RWPE2 (cell line): ENCODE measurements at places on chromosomes 7 and 10.

DNA sequence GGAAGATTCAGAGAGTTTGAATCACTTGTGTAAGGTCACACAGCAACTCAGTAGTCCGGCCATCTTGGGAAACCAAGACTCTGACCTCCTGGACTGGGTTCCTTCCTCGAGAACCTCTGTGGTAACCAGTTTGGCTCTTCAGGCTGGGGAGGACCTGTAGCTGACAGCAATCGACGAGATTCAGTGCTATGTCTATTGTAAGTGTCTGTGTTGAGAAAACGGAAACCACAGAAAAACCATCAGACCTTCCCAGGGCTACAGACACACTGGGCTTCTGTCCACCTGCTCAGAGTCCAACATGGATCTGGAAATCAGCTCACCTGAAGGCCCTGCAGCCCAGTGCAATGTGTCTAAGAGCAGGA, 403.7 kb downstream of the RPS24 start:
- DNase-seq = no peak

DNA sequence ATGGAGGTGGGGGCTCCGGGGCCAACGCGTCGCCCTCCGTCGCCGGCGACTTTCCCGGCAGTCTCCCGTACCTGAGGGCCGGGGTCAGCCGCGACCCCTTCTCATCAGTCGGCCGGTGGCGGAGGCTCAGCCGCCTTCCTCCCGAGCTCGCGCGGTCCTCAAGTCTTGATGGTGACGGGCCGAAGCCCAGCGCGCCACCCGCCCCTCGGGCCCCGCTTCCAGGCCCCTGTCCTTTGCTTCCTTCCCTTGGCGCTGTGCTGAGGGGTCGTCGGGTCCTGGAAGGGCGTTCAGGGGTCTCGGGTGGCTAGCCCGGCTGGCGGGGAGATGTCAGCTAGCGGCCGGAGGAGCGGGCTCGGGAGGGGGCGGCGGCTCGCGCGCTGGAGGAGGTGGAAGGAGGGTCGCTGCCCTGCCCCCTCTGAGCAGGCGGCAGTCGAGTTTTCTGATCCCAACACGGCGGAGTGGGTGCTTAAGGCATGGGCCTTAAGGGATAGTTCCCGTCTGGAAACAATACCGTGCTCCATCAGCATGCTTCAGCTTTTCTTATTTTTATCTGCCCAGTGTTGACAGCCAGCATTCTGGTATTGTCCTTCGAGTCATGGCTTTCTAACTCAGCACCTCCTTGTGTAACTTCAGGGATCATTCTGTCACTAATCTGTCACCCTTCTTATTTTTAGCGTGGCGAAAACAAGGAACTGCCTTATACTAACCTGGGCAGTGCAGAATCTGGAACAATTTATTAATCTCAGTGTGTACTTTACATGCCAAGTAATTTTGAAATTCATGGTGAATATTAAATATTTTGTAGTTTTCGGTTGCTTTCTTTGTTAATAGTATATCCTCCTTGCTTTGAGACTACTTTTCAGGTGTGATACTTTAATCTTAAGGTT, 748 bp downstream of the PHTF2 start:
- no peak for DNase-seq

DNA sequence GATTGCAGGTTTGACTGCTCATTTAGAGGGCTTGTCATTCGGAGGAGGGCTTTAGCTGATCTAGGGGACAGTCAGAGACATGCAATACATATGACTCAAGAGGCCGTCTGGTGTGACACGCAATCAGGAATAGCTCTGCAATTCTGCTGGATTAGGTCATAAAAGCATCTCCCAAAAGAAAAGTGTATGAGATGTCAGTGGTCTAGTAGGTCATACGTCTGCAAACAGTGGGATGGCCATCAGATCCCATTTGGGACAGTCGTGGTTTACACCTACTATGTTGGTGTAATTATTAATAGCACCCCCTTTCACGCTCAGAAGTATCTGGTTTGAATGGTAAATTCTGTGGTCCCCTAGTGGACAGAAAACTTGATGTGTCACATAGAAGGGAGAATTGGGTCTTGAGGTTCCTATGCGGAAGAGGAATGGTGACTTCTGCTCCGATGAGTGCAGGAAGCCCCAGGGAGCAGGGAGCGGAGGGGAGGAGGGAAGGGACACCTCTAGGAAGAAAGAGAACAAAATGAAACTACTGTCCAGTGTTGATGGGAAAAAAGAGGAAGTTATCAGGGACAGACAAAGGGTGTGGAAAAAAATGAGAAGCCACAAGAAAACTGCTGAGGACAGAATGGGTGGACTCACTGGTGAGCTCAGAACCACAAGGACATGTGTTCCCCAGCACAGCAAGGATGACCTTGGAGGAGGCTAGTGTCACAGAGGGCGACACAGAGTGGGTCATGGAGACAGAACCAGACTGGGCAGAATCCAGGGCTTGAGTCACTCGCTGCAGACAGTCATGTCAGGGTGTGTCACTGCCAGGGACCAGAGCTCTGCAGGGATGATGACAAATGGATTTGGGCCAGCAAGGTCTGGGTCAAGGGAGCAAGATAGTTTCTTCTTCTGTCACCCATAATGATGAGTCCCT, 59.9 kb downstream of the MAP3K8 start:
- DNase-seq = no peak

- no peak for DNase-seq
These were observed 32.8 kb downstream of the CPVL start for GRCh38 chr7:29113384-29114102.

DNA sequence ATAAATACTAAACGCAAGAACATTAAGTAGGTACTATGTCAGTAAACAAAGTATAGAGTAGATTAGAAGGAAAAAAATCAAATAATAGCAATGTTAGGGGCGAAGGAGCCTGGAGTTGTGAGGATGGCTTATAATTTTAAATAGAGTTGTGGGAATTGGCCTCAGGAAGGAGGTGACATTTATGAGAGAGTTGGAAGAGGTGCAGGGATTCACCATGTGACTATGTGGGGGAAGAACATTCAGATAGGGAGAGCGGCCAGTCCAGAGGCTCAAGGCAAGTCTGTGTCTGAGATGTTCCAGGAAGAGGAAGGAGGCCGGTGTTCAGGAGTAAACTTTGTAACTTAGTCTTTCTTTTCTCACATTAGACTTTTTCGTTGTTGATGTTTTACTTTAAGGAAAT, 778.6 kb upstream of the C7orf33 start:
- no peak for DNase-seq

DNA sequence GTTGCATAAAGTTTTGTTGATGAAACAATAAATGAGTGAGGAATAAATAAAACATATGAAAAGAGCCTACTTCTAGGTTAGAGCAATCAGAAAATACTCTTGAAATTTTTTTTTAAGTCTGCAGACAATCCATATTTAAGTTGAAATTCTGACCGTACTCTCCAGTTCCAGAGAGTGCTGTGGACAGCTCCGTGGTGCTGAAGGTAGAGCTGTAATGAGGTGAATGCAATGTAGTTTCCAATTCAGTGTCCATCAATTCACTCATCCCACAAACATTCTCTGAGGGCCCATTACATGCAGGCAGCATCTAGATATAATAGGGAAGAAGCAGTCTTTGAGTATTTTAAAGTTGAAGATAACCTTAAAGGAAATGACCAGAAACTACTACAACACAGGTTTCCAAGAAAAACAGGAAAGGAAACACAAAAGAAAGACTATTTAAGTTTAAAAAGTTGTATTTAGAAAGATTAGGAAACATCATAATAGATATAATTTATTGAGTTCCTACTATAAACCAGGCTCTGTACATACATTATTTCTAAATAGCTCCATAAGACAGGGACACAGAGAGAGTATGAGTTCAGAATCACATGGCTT, 44.0 kb upstream of the CRTAC1 start:
- no peak for DNase-seq

- no peak for DNase-seq
These were observed at the start of gene TAS2R60 for GRCh38 chr7:143443153-143443552. TAS2R60 (plus strand) TSS chr7:143443453; CDS start chr7:143443453, 0 bp downstream.

GRCh38 chr10:13383399-13383761, 35.3 kb upstream of the SEPHS1 start:
- peak; percentile 72 for DNase-seq

DNA sequence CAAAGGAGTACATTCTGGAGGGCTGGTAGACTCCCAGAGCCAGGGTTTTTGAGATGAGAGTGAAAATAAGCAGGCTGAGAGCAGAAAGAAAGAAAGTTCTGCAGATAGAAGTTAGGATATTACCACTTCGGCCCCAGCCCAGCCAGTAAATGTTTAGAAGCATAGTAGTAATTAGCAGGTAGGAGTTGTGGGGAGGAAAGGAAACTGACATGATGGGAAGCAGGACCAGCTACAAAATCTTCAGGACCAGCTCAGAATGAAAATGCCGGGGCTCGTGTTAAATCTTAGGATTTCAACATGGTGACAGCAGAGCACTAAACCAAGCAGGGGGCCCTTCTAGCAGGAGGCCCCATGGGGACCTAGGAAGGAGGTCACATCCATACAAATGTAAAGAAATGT, 28.7 kb downstream of the PRSS2 start:
- DNase-seq = no peak

- DNase-seq = no peak
These were observed 62.9 kb upstream of the ZMIZ2 start for GRCh38 chr7:44685723-44686122.

DNA sequence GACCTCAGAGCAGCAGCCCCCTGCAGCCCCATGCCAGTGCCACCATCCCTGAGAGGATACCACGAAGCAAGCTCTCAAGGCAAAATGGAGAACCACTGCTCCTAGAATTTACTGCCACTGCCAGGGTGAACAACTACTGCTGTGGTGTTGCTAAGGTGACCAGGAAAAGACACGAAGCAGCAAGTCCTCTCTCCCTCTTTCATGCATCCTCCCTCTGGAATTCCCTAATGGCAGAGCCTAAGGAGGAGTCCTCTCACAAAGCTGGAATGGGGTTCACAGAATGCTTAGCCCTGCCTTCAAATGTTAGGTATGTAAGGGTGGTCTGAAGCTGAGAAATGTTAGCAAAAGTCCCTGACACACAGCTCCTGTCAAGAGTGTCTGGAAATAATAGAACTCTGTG, 35.8 kb upstream of the NPSR1 start:
- DNase-seq = no peak

GRCh38 chr10:107141524-107142061, 22.9 kb downstream of the SORCS1 start:
- no peak for DNase-seq

GRCh38 chr7:36563706-36564327, 160.5 kb downstream of the AOAH start:
- DNase-seq = no peak

- no peak for DNase-seq
These were observed 109.8 kb upstream of the WNT16 start for GRCh38 chr7:121219026-121219425.

DNA sequence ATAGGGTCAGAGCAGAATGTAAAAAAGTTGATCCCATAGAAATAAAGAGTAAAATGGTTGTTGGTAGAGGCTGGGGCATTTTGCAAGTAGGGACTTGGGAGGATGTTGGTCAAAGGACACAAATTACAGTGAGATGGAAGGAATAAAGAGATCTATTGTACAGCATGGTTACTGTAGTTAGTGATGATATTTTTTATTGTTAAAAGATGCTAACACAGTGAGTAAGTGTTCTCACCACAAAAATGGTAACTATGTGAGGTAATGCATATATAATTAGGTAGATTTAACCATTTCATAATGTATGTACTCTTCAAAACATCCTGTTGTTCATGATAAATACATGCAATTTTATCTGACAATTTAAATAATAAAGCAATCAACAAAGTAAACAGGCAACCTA, 280.7 kb upstream of the MAGI2 start:
- no peak for DNase-seq

GRCh38 chr10:88288320-88289059, 294.6 kb downstream of the RNLS start:
- no peak for DNase-seq

- no peak for DNase-seq
These were observed 881 bp upstream of the SSBP1 start for GRCh38 chr7:141737118-141737835.

DNA sequence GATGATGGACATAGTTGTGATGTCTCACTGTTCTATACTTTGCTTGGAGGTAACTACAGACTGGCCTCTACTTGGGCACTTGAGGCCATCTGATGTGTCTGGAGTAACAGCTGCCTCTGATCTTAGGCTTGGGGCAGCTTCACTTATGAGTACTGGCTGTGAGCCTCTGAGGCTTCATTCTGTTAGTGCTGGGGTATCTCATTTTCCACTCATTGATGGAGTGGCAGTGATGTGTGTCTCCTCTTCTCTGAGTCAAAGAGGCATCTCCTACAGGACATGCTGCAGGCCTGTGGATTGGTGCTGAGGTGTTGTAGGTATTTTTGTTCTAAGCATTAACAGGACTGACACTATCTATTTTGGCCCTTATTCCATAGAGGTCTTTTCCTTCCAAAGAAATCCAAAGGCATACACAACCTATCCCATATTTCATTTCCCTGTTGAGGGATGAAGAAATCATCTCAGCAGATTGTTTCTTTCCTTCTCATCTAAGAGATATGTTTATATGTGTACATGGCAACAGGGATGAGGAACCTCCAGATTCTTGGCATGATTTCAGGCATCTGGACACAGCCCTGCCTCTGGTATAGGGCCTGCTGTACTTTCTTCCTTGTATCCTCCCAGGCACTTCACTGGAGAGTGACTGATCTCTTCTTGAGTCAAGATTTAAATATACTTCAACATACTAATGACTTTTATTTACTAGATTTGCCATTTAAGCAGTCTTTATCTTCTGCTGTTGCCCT, 65.7 kb upstream of the NOBOX start:
- no peak for DNase-seq

DNA sequence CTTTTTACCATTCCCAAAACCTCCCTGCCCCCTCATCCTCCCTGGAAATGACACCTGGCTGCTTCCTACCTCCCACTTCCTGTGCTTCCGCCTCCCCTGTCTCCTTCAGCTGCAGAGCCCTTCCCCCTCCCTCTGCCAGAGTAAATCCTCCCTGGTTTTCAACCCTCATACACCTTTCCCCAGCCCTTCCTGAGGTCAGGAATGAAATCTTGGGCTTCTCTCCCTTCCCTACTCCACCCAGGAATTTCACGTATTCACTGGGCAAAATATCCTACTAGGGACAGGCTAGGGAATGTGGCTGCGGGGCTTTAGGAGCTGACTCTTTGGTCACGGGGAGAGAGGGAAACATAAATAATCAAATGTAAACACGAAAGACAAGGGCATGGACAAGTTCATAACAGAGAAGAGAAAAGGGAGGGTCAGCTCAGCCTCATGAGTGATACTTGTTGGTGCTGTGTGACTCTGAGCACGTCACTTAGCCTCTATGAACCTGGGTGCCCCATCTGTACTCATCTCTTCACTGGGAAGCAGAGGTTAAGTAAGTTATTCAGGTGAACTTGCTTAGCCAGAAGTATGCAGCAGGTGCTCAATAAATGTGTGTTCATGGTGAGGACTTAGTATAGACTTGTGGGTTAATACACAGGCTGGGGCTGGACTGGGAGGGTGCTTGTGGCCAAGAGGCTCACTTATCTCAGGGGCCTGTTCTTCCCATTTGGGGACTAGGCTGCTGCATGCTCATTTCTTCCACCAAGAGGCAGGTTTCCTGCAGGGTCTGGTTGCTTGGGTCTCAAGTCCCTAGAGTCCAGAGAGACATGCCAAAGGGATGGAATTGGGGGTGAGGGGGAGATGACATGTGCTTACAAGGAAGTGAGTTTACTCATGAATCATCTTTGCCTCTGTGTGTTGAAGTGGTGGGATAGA, 10.0 kb upstream of the DUSP5 start:
- no peak for DNase-seq
